ENCODE measurements at places on chromosomes 7 and 10. TPM values are rescaled to one million over a fixed set of nuclear protein-coding genes. Genes with fewer than 3 reads are reported as not detected.
A peak's percentile ranks its signal among the peaks of the same experiment; 100 is the strongest.

GRCh38 chr7:140334341-140335057 is 63.8 kb downstream of the SLC37A3 start:
- peaks cover 62% of the 10 kb centered on the region for H3K36me3 ChIP-seq
- H3K4me3 ChIP-seq, result no peak overlapping the region
- no peak overlapping the region for H3K27ac ChIP-seq
- H3K4me1 ChIP-seq, result peaks cover 9% of the 10 kb centered on the region
- DNase-seq, result no peak
- no peaks in the 10 kb centered on the region for H3K27me3 ChIP-seq

The ICA1 gene
- 4.8 TPM for total RNA-seq

The FFAR4 gene
- not detected for total RNA-seq

GRCh38 chr7:136023134-136023869 is 46.1 kb upstream of the MTPN start:
- H3K36me3 ChIP-seq, result peaks cover 2% of the 10 kb centered on the region
- H3K4me3 ChIP-seq, result no peak overlapping the region
- DNase-seq, result no peak
- no peak overlapping the region for H3K27ac ChIP-seq
- H3K4me1 ChIP-seq, result peaks cover 1% of the 10 kb centered on the region
- peaks cover 13% of the 10 kb centered on the region for H3K27me3 ChIP-seq

GRCh38 chr10:124184208-124184830 is 90.9 kb upstream of the CHST15 start:
- no peak overlapping the region for H3K27ac ChIP-seq
- H3K36me3 ChIP-seq, result no peaks in the 10 kb centered on the region
- no peak overlapping the region for H3K4me3 ChIP-seq

The ZNF25 gene
- total RNA-seq, result 9.0 TPM

The KCNH2 gene
- total RNA-seq, result 0.41 TPM

DNA sequence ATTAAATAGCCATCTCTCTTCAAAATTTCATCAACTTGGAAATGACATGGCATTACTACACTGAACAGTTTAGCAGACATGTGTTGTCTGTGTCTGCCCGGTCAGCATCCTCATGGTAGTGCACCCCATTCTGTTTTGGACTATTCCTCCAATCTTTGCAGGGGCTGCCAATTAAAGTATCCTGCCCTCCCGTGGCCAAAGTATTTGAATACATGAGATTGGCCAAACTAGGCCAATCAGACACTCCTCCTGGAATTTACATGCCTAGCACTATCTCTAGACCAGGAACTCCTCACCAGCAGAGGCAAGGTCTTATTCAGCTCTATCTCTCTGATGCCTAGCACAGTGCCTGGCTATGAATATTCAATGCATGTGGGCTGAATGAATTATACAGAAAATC is 4.4 kb downstream of the SHTN1 start:
- no peaks in the 10 kb centered on the region for H3K4me1 ChIP-seq
- H3K36me3 ChIP-seq, result no peaks in the 10 kb centered on the region
- DNase-seq, result no peak
- H3K4me3 ChIP-seq, result no peak overlapping the region

GRCh38 chr10:5945190-5945509 is 32.2 kb downstream of the IL15RA start:
- no peaks in the 10 kb centered on the region for H3K27me3 ChIP-seq
- no peak overlapping the region for H3K27ac ChIP-seq
- no peak for DNase-seq
- H3K4me1 ChIP-seq, result peaks cover 7% of the 10 kb centered on the region
- H3K4me3 ChIP-seq, result no peak overlapping the region

GRCh38 chr10:132044803-132045202 is 20.9 kb upstream of the JAKMIP3 start:
- H3K27me3 ChIP-seq, result peaks cover 7% of the 10 kb centered on the region
- H3K4me1 ChIP-seq, result no peaks in the 10 kb centered on the region
- H3K4me3 ChIP-seq, result no peak overlapping the region
- H3K27ac ChIP-seq, result no peak overlapping the region
- H3K36me3 ChIP-seq, result no peaks in the 10 kb centered on the region

DNA sequence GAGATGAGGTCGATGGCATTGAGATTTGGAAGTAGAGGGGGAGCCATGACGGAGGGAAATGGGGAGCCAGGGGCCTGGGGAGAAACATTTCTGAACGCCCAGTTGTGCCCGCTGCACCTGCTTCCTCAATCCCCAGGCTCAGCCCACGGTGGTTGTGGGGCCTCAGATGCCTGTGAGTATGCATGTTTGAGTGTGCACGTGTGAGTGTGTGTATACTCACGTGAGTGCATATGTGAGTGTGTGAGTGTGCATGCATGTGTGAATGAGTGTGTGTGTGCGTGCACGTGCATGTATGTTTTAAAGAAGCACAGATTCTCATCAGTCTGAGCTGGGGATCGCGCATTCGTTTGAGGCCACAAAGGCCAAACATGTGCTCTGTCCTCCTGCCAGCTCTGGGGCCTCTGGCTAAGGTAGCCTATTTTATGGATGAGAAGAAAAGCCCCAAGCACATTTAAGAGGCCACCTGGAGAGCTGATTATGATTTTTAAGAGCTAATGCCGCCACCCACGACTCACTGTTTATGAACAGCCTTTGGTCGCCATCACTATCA is 154.8 kb downstream of the ARHGAP12 start:
- no peak overlapping the region for H3K27ac ChIP-seq
- H3K4me3 ChIP-seq, result no peak overlapping the region
- H3K36me3 ChIP-seq, result no peaks in the 10 kb centered on the region
- DNase-seq, result no peak

The ASAH2B gene
- total RNA-seq, result 2.6 TPM

- H3K27me3 ChIP-seq, result no peaks in the 10 kb centered on the region
- no peak overlapping the region for H3K4me3 ChIP-seq
- no peaks in the 10 kb centered on the region for H3K36me3 ChIP-seq
- no peak for DNase-seq
Measured at GRCh38 chr7:145169908-145170307, 334.1 kb upstream of the TPK1 start.

- no peak overlapping the region for H3K4me3 ChIP-seq
- no peaks in the 10 kb centered on the region for H3K27me3 ChIP-seq
- no peak for DNase-seq
- H3K27ac ChIP-seq, result no peak overlapping the region
- H3K36me3 ChIP-seq, result peaks cover 19% of the 10 kb centered on the region
Measured at GRCh38 chr7:30459591-30460245, 18.9 kb downstream of the NOD1 start.

GRCh38 chr7:51102828-51103227 is 213.8 kb downstream of the COBL start:
- H3K27ac ChIP-seq, result no peak overlapping the region
- H3K36me3 ChIP-seq, result no peaks in the 10 kb centered on the region
- no peak for DNase-seq
- H3K4me3 ChIP-seq, result no peak overlapping the region
- no peaks in the 10 kb centered on the region for H3K4me1 ChIP-seq

GRCh38 chr10:133173860-133174640 is 14.0 kb downstream of the KNDC1 start:
- H3K4me3 ChIP-seq, result no peak overlapping the region
- no peak overlapping the region for H3K27ac ChIP-seq
- no peaks in the 10 kb centered on the region for H3K4me1 ChIP-seq

- H3K27me3 ChIP-seq, result peaks cover 26% of the 10 kb centered on the region
- H3K36me3 ChIP-seq, result no peaks in the 10 kb centered on the region
- H3K4me3 ChIP-seq, result no peak overlapping the region
- DNase-seq, result no peak
Measured at GRCh38 chr10:30573721-30574431, 55.7 kb downstream of the LYZL2 start.

- no peak overlapping the region for H3K4me3 ChIP-seq
- H3K36me3 ChIP-seq, result no peaks in the 10 kb centered on the region
- H3K27me3 ChIP-seq, result peaks cover 3% of the 10 kb centered on the region
- DNase-seq, result no peak
- H3K4me1 ChIP-seq, result peaks cover 21% of the 10 kb centered on the region
Measured at GRCh38 chr7:1530946-1531262, 402 bp downstream of the MAFK start.

The GDF10 gene
- total RNA-seq, result 0.11 TPM

The ANKRD22 gene
- not detected for total RNA-seq

- H3K4me1 ChIP-seq, result no peaks in the 10 kb centered on the region
- H3K4me3 ChIP-seq, result no peak overlapping the region
- peaks cover 15% of the 10 kb centered on the region for H3K36me3 ChIP-seq
- no peaks in the 10 kb centered on the region for H3K27me3 ChIP-seq
- H3K27ac ChIP-seq, result no peak overlapping the region
- DNase-seq, result no peak
Measured at GRCh38 chr7:94530109-94530508, 20.5 kb downstream of the CASD1 start.

GRCh38 chr7:152014722-152015121 is 10.8 kb upstream of the GALNT11 start:
- no peak overlapping the region for H3K27ac ChIP-seq
- no peak for DNase-seq
- H3K27me3 ChIP-seq, result peaks cover 2% of the 10 kb centered on the region
- no peaks in the 10 kb centered on the region for H3K4me1 ChIP-seq
- H3K36me3 ChIP-seq, result no peaks in the 10 kb centered on the region

The CNTNAP2 gene
- total RNA-seq, result not detected

The SPDYE11 gene
- not detected for total RNA-seq

GRCh38 chr10:48879451-48879850 is 60.2 kb downstream of the LRRC18 start:
- DNase-seq, result no peak
- no peaks in the 10 kb centered on the region for H3K4me1 ChIP-seq
- H3K36me3 ChIP-seq, result no peaks in the 10 kb centered on the region
- no peak overlapping the region for H3K27ac ChIP-seq
- no peak overlapping the region for H3K4me3 ChIP-seq

DNA sequence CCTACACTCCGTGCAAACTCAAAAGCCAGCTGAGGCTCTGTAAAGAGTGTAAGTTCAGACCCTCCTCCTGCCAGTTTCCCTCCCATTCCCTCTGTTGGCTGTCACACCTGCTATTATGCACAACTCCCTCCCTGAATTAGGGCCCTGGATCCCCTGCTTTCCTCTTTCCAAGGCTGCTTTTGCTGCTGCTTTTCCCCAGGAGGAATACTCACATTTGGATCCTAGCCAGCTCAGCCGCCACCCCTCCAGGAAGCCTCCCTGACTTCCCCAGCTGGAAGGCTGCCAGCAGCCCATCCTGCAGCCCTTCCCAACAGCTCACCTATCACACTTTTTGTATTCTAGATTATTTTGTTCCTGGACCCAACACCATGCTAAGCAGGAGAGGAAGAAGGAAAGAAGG is 40.9 kb upstream of the WDR11 start:
- no peak overlapping the region for H3K4me3 ChIP-seq
- no peak for DNase-seq
- no peak overlapping the region for H3K27ac ChIP-seq
- no peaks in the 10 kb centered on the region for H3K36me3 ChIP-seq
- peaks cover 3% of the 10 kb centered on the region for H3K27me3 ChIP-seq

DNA sequence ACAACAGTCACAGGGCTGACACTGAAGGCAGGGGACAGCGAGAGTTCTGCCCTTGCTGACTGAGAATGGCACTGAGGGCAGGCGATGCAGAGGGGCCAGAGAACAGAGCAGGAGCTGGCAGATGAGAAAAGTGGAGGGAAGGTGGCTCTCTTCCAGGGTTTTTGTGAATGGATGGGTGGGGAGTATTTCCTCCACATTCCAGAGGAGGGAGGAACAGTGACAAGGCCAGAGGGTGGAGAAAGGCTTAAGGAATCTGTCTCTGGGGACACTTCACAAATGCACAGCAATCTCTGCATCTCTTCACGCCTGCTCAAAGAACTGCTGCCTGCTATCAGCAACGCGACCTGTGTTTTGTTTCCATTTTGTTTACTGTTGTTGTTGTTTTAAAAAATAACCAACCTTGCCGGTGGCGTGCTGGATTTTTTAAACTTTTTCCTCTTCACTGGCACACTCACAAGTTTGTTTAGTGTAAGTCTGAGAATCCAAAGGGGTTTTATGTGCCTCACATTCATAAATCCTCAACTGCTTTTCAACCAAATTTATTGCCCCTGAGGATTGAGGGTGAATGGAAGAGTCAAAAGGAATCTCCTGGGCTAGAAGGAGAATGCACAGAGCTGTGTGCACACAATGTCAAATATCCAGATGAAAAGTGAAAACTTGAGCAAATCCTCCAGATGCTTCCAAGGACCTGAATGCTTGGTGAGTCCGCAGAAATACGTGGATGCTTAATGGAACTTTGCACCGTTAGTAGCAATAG is 129.3 kb downstream of the GLI3 start:
- no peak for DNase-seq
- H3K27me3 ChIP-seq, result no peaks in the 10 kb centered on the region
- no peak overlapping the region for H3K4me3 ChIP-seq
- no peak overlapping the region for H3K27ac ChIP-seq

- no peak overlapping the region for H3K4me3 ChIP-seq
- peaks cover 8% of the 10 kb centered on the region for H3K4me1 ChIP-seq
- DNase-seq, result no peak
- no peaks in the 10 kb centered on the region for H3K27me3 ChIP-seq
Measured at GRCh38 chr10:74419958-74420375, 268.9 kb downstream of the ADK start.

The ST8SIA6 gene
- not detected for total RNA-seq

DNA sequence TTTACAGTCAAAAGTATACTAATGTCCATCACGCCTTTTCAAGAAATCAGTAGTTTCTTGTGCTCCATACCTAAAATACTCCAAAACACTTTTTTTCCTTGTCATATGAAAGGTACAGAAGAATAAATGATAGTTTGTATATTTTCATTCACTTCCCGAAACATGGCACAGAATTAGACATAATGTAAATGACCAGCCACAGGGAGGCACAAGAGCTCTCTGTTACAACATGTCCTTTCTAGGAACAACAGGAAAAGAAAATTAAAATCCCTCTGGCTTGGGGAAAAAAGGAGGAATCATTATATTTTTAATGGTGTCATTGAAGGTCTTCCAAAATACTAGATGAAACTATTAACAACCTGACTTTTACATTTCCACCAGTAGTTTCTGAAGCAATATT is 331.2 kb downstream of the ACTR3B start:
- DNase-seq, result no peak
- no peak overlapping the region for H3K27ac ChIP-seq
- H3K4me1 ChIP-seq, result no peaks in the 10 kb centered on the region
- no peak overlapping the region for H3K4me3 ChIP-seq
- H3K36me3 ChIP-seq, result no peaks in the 10 kb centered on the region

GRCh38 chr7:24963218-24963617 is 16.8 kb downstream of the OSBPL3 start:
- H3K27me3 ChIP-seq, result no peaks in the 10 kb centered on the region
- no peak for DNase-seq
- H3K27ac ChIP-seq, result peak overlapping the region; percentile 81
- H3K4me3 ChIP-seq, result peak overlapping the region; percentile 46
- H3K4me1 ChIP-seq, result peaks cover 84% of the 10 kb centered on the region

The FKBP6 gene
- total RNA-seq, result not detected

The TFR2 gene
- total RNA-seq, result 19.7 TPM

GRCh38 chr7:92731335-92732063 is 104.9 kb downstream of the CDK6 start:
- peak overlapping the region; percentile 96 for H3K27ac ChIP-seq
- H3K4me1 ChIP-seq, result peaks cover 74% of the 10 kb centered on the region
- DNase-seq, result no peak
- peaks cover 73% of the 10 kb centered on the region for H3K36me3 ChIP-seq

Data from activated T-helper 2 cell treated with anti-CD3 and anti-CD28 coated beads, Interferon-gamma antibody, Interleukin-2, Interleukin-4, amounts not matched to agents 10 μg/mL and 5 μg/mL and 100 μg/mL, durations not matched to agents 14 hours and 24 hours and 36 hours (primary cell).